Skin of body (tissue), 3 donors: ENCODE measurements at places on chromosomes 3 and 15. TPM values are rescaled to one million over a fixed set of nuclear protein-coding genes. Genes with fewer than 3 reads are reported as not detected.

DNA sequence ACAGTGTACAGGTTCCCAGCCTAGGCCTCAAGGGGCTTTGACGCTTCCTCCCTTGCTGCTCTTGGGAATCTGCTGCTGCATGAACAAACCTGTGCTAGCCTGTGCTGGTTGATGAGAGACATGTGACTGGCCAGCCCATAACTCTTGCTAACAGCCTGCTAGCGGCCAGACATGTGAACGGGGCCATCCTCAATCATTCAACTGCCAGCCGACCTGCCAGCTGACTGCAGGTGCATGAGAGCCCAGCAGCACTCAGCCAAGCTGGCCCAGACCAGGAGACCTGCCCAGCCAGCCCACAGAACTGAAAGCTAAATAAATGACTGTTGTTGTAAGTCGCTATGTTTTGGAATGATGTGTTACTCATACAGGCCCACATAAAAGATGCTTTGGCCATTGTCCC lies 82.4 kb upstream of the DLG1 start:
- no peak for DNase-seq

DNA sequence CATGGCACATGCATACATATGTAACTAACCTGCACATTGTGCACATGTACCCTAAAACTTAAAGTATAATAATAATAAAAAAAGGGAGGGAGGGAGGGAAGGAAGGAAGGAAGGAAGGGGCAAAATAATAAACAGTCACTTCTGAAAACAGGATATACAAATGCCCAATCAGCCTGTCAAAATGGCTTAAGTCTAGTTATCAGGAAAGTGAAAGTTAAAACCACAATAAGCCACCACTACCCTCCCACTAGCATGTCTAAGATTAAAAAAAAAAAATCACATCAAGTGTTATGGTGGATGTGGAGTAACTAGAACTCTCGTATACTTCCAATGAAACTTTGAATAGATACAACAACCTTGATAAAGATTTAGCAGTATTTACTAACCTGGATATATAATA lies 145.6 kb upstream of the GMNC start:
- no peak for DNase-seq

DNA sequence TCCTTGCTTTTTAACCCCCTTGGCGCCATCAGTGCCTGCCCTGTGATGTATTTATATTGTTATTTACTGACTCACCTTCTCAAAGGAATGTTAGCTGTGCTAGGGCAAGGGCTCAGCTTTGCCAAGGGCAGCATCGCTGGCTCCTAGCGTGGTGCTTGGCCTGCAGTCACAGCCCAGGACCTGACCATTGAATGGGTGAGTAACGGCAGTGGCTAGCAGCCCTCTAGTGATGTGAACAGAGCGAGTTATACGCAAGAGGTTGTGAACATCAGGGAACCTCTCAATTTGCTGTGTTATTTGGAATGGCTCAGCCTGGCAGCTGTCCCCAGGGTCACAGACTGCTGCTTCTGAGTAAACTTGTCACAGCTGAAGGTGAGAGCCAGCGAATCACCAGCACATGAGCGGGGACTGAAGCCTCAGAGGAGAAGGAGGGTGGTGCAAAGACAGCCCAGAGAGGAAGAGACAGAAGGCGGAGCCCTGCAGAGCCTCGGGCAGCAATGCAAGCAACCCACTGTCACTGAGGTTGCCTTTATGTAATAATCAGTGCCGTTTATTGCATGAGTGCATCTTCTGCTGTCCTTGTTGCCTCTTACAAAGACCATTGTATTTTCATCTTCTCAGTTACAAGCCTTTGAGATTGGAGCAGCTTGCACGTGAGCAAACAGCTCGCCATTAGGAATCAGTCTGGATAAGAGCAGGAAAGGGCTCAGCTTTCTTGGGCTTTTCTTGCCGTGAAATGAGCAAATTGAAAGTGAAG lies 158.3 kb downstream of the SLCO3A1 start:
- no peak for DNase-seq

- DNase-seq, result no peak
Measured at GRCh38 chr15:39748276-39748675, 34.4 kb downstream of the FSIP1 start.

DNA sequence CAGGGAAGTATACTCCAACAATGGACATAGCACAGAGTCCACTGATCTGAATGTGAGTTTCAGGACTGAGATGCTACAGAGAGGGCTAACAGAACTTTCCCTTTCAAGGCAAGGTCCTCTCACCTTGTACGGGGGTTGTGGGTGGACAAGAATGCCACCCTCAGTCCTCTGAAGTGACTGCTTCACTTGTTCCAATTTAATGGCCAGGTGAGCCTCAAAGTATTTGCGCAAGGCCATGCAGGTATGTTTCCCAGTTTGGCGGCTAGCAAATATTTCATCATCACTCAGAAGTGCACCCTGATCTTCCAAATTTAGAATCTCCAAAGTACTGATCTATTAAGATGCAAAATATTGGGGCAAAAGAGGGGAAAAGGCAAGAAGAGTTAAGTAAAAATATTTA lies 38.1 kb downstream of the RBM15B start:
- DNase-seq, result no peak

DNA sequence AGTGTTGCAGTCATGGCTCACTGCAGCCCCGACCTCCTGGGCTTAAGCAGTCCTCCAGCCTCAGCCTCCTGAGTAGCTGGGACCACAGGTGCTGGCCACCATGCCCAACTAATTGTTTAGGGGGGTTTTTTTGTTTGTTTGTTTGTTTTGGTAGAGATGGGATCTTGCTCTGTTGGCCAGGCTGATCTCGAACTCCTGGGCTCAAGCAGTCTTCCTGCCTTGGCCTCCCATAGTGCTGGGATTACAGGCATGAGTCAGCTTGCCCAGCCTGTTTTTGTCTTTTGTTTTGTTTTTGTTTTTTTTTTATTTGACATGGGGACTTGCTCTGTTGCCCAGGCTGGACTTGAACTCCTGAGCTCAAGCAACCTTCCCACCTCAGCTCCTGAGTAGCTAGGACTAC lies 17.4 kb downstream of the NDUFB5 start:
- DNase-seq, result no peak

Gene CHRD
- 31.3 TPM for total RNA-seq

- DNase-seq, result no peak
Measured at GRCh38 chr3:47746264-47746663, 35.4 kb downstream of the SMARCC1 start.

DNA sequence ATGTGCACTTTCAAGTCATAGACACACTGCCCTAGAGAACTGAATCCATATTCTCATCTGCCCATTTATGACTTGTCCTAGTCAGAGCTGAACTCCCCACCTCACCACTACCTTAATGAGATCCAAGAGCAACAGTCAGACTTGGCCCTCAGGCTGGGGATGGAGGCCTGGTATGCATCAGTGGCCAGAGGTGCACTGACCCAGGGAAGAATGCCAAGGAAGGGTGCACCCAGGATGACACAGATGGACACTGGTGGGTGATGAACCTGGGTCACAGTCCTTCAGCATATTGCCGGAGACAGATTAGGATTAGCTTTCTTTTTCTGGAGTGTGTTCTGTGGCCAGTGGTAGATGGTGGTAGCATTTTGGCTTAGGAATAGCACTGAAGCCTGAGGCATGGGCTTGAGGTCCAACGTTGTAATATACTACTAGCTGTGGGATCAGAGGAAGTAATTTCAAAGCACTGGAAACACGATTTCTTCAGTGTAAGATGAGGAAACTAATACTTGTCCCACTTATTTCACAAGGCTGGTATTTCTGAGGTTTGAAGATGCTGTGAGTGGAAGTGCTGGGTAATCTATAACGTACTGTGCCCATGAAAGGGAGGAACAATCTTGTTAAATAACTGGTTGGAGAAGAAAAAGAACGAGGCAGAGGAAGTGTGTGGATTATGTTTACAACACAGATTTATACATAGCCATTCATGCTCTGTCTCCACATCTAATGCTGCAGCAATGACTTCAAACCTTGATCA lies 265.0 kb downstream of the THRB start:
- no peak for DNase-seq

GRCh38 chr15:39833515-39833981 lies 50.9 kb upstream of the FSIP1 start:
- DNase-seq, result peak; percentile 69

GRCh38 chr3:178443634-178444033 lies 92.6 kb upstream of the KCNMB2 start:
- DNase-seq, result no peak

DNA sequence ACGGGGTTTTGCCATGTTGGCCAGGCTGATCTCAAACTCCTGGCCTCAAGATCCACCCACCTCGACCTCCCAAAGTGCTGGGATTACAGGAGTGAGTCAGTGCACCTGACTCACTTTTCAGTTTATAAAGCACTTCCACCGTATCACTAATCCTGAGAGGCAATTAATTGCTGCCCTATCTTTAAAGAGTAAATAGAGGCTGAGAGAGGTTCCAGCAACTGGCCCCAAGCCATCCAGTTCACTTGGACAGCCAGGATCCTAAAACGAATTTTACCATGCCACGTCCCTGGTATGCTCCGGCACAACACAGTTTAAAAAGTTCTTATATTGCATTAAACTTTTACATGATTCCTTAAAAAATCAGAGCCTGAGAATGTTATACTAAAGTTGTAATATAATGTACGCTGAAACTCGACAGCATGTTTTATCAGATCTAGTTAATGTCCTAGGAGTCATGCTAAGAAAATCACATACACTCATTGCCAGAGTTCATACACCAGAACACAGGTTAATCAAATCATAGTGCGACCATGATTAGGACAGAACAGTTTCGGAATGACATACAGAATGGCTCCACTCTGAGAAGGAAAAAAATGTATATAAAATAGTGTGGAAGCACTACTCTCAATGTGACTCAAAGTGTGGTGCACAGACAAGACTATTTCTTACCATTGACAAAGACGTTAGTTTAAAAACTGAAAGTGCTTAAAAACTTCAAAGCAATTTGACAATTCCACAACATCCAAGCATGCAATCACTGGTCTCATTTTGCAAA lies 125.4 kb downstream of the ULK4 start:
- DNase-seq, result no peak

Gene TGM4
- total RNA-seq, result not detected

DNA sequence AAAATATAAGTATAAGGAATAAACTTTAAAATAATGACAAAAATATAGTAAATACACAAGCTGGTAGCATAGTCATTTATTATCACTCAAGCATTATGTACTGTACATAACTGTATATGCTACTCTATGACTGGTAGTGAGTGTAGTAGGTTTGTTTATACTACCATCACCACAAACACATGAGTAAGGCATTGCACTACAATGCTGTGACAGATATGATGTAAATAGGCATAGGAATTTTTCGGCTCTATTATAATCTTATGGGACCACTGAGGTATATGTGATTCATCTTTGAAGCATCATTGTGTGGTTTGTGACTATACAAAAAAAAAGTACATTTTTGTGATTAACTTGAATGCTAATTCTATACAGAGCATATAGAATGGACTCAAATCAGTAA lies 35.3 kb upstream of the FBN1 start:
- no peak for DNase-seq

Gene SLITRK3
- total RNA-seq, result 0.10 TPM

DNA sequence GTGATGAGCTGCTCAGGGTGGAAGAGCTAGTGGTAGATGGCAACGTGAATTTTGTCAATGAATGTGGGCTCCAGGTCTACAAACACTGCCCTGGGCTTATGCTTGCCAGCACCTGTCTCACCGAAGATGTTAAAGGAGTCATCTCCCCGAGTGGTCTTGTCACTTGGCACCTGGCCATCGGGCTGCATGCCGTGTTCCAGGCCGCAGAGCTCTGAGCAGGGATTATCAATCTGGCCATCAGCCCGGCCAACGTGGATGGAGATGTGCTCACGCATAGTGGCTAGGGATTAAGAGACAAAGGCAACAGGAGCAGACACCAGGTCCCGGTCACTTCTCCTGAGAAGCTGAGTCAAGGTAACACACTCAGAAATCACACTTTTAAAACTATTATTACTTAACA lies 54.8 kb upstream of the ACTC1 start:
- no peak for DNase-seq

Gene COPB2
- 124 TPM for total RNA-seq

Gene RNF123
- 18.6 TPM for total RNA-seq

DNA sequence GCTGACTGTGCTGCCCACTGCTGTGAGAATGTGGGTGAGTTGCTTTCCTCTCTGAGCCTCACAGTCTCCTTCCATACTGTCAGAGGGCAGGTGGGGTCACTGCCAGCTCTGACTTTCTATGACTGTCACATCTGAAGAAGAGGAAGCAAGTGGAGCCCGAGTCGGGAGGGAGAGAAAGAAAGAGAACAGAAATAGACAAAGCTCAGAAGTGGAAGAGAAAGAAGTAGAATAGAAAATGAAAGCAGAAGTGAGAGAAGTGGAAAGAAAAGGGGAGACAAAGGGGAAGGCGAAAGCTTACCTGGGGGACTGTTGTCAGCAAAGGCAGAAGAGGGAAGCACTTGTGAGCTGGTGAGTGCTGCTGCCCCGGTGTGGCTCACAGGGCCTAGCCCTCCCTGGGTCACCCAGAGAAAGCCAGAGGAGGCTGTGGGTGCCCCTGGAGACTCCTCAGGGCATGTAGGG lies 57.9 kb downstream of the EPHB1 start:
- DNase-seq, result no peak

Gene TRPM1
- 3.5 TPM for total RNA-seq

GRCh38 chr3:195546130-195546560 lies 3.0 kb upstream of the PPP1R2 start:
- no peak for DNase-seq

GRCh38 chr15:39154227-39154638 lies 426.6 kb upstream of the THBS1 start:
- no peak for DNase-seq

- DNase-seq, result no peak
Measured at GRCh38 chr3:36258421-36258820, 121.9 kb upstream of the STAC start.

DNA sequence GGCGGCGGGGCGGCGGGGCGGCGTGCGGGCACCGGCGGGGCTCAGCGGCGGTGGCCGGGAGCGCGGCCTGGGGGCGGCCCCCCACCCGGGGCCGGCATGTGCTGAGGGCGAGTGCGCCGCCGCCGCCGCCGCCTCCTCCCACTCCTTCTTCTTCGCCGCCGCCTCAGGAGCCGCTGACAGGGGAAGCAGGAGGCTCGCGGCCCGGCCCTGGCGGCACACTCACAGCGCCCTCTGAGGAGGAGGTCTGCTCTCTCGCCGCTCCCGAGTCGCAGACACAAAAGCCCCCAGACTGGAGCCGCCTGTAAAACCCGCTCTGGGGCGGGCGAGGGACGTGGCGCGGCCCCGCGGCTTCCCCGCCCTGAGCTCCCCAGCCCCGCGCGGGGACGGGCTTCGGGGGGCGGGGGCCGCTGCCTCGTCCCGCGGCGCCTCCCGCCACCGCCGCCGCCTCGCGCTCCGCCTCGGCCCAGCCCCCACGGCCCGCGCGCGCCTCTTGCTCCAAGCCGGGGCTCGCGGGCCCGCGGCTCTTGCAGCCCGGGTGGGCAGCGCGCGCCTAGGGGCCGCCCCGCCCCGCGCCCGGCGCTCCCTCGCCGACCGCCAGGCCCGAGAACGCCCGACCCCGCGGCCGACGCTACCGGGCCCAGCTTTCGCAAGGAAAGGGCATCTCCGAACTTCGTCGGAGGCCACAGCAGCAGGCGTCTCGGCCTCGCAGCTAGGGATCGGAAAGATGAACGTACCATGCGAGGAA lies at the start of gene PYGO1:
TSS of gene PYGO1 (minus strand) at position 276 of the 745 bp plus-strand sequence. CDS start 462 bp downstream, outside the sequence.
- peak; percentile 31 for DNase-seq

Gene FAM81A
- 0.39 TPM for total RNA-seq
